Omental fat pad (tissue), 4 donors: ENCODE measurements at places on chromosomes 11 and 22. TPM values are rescaled to one million over a fixed set of nuclear protein-coding genes. Genes with fewer than 3 reads are reported as not detected.

- peak; percentile 74 for DNase-seq
Observed at GRCh38 chr11:110173811-110174644, 80.8 kb downstream of the ZC3H12C start.

Gene KRTAP5-7
- total RNA-seq: not detected

Gene C11orf21
- 1.3 TPM for total RNA-seq

Gene OR52M1
- total RNA-seq: not detected

Gene NNMT
- total RNA-seq: 1,388 TPM

DNA sequence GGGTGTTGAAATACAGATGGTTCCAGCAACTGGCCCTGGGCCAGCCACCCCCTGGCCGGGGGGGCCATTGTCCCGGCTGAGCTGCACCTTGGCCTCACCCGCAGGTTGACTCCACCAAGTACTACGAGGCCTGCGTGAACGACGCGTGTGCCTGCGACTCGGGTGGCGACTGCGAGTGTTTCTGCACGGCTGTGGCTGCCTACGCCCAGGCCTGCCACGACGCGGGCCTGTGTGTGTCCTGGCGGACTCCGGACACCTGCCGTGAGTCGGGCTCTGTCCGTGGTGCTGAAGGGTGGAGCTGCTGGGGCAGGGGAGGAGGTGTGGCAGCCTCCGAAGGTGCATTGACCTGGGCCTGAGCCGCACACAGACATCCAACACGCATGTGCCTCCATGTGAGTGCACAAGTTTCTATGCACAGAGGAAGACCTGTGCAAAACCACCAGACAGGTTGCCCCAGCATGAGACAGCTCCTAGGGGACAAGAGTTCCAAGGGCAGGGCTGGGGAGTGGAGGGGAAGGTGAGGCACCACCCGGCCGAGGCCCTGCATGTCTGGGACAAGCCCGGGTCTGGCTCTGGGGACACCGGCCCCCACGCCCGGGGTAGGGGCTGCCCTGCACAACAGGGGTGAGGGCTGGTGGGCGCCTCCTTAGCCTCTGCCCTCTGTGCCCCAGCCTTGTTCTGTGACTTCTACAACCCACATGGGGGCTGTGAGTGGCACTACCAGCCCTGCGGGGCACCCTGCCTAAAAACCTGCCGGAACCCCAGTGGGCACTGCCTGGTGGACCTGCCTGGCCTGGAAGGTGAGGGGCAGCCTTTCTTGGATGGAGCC lies 16.1 kb downstream of the MUC5B start:
- no peak for DNase-seq

DNA sequence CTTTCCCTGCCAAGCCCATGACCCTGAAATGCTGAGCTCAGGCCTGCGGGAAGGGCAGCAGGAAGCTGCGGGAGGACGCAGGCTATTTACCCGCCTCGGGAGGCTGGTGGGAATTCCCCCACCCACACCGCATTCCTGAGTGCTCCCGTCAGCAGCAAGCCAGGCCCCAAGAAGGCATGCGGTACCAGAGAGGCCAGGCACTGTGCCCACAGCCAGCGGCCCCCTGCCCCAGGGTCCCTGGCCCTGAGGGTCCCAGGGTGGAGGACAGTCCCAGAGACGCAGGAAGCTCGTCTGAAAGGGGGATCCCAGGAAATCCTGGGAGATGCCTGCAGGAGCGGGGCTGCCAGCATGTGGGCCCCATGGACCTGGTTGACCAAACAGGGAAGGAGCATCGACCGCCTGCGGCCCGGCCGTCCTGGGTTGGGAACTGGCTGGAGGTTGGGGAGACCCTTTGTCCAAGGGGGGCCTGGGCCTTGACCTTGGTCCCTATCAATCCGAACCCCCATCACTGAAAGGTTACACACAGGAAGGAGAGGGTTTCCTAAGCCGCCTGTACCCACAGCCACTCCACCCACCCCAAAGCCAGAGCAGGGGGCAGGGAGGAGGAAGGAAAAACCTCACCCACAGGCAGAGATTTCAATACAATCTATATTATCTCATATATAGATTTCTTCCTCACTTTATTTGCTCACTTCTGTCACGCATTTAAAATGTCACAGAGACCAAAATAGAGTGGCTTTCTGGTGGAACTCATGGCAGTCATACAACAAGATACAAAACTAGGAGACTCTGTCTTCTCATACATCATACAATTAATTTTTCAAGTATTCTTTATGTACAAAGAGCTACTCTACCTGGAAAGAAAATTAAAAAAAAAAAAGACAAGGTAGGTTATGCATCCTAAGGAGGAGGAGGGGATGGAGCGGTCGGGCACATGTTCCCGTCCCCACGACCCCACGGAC lies 17.1 kb downstream of the MAFF start:
- peak; percentile 88 for DNase-seq

GRCh38 chr11:114821621-114822412 lies 143.5 kb downstream of the NXPE2 start:
- DNase-seq: no peak
